AG10803 (cell line): ENCODE measurements at places on chromosomes 3 and 15.

DNA sequence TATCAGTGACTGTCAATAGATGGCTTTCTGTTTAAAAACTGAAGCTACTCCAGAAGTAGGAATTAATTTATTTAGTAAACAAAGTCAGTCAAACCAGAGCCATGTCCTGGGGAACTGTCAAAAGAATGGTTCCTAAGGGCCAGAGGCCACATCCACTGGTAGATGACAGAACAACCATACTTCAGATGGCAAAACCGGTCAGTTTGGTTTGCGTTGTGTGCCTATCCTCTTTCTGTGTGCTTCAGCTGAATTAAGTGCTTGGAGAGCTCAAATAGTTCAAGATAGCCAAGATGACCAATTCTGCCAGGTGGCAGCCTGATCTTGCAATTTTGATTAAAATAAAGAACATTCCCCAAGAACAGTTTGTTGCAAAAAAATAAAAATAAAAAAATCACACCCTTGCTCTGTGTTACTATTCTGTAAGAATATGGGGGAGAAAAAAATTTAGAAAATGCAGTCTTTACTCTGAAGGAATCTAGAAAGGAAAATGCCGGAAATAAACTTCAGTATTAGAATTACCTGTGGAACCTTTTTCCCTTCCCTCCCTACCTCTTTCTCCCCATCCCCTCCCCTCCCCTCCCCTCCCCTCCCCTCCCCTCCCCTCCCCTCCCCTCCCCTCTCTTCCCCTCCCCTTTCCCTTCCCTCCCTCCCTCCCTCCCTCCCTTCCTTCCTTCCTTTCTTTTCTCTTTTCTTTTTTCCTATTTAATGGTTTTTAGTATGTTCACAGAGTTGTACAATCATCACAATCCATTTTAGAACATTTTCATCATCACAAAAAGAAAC is 2.5 kb downstream of the MAP3K13 start:
- no peak for DNase-seq

DNA sequence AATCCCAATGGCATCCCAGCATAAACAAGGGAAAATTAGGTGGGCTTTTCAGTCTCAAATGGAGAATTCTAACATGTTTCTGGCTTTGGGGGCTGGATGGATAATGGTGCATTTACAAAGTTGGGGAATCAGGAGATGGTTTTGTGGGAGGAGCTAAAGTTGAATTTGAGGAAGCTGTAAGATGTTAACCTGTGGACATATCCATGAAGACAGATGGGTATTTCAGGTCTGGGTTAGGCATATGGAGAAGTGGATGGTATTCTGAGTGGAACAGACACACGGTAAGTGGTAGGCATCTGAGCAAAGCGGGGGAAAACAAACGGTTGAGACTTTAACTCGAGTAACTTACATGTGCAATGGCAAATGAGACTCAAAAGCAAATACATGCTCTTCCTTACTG is 1.7 kb upstream of the LMLN start:
- DNase-seq: no peak

DNA sequence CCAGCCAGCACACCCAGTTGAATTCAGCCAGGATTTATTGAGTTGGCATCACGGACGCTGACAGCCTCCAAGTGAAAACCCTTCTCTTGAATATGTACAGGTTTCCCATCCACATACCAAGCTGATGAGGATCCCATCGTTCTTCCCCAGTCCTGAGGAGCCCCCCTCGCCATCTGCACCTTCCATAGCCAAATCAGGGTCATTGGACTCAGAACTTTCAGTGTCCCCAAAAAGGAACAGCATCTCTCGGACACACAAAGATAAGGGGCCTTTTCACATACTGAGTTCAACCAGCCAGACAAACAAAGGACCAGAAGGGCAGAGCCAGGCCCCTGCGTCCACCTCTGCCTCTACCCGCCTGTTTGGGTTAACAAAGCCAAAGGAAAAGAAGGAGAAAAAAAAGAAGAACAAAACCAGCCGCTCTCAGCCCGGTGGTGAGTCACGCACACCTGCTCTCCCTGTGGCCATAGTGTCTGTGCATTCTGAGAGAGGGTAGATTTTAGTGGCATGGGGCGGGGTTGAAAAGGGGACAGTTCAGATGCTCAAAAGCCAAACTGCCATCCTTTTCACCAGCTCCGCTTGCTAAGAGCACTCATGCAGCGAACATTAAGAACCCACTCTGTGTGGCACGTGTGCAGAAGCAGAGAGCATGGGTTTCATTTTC is 51.2 kb downstream of the KLHL25 start:
- no peak for DNase-seq

GRCh38 chr3:48855681-48856447 is 8.2 kb upstream of the PRKAR2A start:
- DNase-seq: no peak

DNA sequence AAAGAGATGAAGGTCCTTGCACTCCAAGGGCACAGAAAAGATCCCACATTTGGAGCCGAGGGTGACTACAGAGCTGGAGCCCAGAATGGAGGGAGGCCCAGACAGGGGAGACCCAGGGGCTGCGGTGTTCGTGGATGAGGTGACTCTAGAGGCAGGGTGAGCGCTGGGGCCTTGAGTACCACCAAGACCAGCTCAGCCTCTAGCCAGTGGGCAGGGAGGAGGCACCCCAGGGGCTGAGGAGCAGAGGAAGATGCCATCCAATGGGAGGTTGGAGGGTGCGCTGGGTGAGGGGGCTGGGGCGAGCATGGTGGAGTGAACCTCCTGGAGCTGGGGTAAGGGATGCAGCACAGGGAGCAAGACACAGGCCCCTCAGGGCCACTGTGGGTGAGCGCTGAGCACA is 13.3 kb downstream of the RRP9 start:
- DNase-seq: no peak

- no peak for DNase-seq
Observed at GRCh38 chr15:60727661-60728060, 248.7 kb upstream of the ICE2 start.

DNA sequence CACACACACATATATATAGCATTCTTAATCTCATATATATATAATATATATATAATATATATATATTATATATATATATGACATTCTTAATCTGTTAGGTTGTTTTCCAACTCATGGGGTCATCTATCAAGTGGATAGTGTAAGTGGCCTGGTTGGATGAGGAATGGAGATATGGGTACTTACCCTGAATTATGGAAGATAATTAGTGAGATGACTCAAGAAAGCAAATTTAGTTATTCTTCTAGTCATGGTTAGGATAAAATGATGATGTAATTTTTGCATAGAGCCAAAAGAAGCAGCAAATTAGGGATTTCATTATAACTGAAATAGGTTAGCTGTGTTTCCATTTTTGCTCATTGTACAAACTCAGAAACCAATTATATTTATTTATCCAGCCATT is 448.2 kb downstream of the LPP start:
- DNase-seq: no peak

DNA sequence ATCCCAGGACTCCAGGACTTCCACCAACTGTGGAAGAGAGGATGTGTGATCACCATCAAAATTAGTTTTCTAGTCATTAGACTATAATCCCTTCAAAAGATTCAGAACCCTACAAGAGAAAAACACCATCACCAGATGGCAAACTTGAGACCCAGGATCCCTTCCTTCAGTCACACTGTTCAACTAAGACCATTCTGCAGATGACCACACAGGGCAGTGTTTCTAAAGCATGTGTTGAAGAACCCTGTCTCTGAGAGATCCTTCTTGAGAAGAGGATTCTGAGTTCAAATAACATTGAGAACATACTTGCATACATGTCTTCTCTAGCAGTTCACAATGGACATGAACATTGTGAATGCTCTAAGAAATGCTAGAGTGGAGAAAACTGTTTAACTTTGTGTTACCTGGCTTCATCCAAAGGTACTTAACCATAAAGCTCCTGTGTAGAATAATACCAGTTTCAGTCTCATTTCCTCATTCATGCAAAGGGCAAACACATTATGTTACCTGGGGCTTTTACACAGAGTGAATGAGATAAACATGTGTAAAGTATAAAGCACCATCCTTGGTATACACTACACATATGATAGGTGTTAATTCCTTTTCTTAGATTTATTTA is 2.4 kb upstream of the ADGRG7 start:
- no peak for DNase-seq

GRCh38 chr15:96891046-96891445 is 560.5 kb downstream of the NR2F2 start:
- no peak for DNase-seq

DNA sequence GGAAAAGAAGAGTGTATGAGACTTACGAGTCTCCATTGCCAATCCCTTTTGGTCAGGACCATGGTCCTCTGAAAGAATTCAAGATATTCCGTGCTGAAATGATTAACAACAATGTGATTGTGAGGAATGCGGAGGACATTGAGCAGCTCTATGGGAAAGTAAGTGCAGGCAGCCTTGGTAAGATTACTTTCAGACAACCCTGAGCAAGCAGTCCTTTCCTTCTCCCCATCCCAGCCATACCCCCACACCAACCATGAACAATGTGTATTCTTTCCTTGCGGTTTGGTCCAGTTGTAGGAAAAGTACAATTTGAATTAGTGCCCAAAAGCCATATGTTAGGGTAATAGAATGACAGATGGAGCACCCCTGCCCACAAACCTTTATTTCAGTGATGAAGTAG is 5.6 kb downstream of the TSEN2 start:
- peak; percentile 85 for DNase-seq

DNA sequence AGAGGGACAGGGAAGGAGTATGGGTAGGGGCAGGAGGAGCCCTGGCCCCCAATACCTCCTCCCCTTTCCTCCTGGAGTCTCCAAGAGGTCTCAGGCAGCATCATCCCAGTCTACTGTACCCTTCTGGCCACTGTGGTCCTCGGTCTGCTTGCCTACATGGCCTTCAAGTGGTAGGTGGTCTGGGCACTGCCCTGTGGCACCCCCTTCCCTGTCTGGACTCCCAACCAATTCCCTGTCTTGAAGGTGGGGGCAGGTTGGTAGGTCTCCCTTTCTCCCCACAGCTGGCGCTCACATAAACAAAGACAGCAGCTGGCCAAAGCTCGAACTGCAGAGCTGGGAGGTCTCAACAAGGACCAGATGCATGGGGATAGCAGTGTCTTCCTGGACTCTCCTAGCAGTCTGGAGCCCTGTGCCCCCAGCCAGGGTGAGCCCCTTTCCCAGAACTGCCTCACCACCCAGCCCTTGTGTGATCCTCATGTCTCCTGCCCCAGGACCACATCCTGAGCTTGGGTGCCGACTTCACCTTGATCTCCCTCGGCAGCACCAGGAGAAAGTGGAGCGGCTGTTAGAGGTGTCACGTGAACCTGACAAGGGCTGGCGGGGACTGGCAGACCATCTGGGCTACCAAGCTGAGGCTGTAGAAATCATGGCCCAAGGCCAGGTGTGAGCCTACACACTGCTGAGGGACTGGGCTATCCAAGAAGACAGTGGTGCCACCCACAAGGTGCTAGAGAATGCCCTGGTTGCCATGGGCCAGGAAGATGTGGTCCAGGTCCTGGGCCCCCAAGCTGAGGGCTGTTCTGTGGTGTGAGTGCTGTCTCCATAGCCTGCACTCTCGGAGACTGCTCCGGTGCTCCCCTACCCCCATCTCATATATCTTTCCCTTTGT is 33.1 kb downstream of the NBEAL2 start:
- DNase-seq: no peak

DNA sequence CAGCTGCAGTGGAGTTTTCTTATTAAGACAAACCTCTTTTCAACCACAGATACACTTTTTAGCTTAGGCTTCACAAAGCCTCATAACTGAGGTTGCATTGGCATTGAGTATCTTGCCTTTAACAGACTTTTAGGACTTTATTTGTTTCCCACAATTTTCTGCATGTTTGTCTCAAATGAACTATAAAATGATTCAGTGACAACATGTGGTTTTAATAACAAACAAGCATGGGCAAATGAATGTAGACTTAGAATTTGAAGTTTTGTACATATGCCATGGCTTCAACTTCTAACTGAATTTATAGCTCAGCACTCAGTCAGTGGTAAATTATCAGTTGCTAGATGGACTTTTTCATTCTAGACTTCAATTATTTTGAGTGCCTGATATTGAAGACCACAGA is 101.6 kb downstream of the SLC25A26 start:
- peak; percentile 76 for DNase-seq

- DNase-seq: peak; percentile 74
Observed at GRCh38 chr3:15108082-15108545, 9.2 kb upstream of the RBSN start.

DNA sequence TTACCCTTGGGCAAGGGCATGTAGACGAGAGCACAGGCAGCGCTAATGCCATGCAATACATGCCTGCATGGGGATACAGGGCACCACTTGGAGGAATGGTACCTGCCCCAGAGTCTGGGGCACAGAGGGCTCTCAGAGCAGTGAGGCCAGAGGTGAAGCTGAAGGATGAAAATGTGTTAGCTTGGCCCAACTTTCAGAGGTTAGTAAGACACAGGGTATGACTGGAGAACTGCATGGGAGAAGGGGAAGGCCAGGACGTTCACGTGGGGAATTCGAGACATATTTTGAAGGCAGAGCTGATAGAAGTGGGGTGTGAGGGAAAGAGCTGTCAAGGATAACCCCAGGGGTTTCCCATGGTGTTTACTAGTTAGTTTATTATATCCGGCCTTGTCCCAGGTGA is 19.6 kb downstream of the CSRNP1 start:
- DNase-seq: no peak
